ENCODE measurements at places on chromosomes 16 and 17.

DNA sequence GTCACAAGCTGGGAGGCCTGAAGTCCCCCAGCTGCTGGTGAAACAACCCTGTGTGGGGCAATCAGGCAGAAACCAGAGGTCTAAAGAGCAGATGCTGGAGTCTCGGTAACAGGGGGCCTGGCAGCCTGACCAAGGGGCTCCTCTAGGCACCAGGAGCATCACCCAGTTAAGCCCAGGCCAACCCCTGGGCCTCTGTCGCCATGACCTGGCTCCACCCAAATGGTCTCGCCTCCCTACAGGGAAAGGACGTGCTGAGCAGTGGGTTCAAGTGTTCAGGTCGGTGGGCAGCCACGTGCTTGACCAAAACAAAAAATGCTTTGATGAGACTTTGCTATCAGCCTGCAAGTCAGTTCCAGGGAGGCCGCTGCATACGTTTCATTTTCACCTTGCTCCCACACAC, 240.3 kb downstream of the ZNF423 start:
- no peak for DNase-seq

- no peak for DNase-seq
These were observed 128.6 kb downstream of the IRF8 start for GRCh38 chr16:86027373-86028126.

DNA sequence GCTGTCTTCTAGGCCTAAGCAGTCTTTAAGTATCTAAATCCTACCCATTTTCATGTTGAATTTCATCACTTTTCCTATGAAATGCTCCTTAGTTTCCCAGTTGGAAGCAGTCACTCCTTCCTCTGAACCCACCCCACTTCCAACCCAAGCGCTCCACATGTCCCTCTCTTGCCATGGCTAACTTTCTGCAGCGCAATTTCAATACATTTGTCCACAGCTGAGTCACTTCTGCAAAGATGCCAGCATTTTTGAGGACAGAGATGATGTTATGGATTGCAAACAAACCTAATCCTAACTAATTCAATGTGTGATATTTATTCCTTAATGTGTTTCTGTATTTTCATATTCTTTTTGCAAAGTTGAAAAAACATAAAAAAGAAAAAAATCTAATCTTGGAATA, 71.7 kb downstream of the HLF start:
- no peak for DNase-seq

GRCh38 chr16:22297871-22298733, 893 bp downstream of the POLR3E start:
- peak; percentile 77 for DNase-seq

DNA sequence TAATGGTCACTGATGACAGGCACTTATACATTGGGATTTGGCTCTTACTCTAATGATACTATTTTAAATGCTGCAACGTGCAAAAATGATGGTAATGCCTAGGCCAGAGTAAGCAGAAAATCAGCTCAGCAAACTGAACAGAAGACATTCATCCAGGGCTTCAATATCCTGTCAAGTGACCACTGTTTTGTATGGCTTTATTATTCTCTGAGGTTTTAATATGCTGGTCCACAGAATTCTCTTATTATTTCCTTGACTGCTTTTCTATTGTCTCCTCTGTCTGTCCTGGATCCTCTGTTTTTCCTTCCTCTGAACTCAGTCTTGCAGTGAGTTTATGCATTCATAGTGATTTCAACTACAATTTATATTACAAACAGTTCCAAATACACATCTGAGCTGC, 90.8 kb upstream of the PMFBP1 start:
- DNase-seq: no peak

DNA sequence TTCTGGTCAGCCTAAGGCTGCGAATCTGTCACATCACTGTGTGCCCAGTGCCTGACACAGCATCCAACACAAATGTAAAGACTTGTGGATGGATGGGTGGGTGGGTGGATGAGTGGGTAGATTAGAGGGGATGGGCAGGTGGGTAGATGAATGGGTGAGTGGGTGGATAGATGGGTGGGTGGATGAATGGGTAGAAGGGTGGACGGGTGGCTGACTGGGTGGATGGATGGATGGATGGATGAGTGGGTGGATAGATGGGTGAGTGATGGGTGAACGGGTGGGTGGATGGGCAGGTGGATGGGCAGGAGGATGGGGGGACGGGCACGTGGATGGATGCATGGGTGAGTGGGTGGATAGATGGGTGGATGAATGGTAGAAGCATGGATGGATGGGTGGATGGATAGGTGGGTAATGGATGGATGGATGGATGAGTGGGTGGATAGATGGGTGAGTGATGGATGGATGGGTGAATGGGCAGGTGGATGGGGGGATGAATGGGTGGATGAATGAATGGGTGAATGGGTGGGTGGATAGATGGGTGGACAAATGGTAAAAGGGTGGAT, 31.1 kb upstream of the ZFPM1 start:
- no peak for DNase-seq

- DNase-seq: no peak
These were observed 13.5 kb upstream of the ADAM11 start for GRCh38 chr17:44745301-44745700.

- DNase-seq: no peak
These were observed 11.7 kb downstream of the C17orf67 start for GRCh38 chr17:56821847-56822534.

Data from epithelial cell of proximal tubule (primary cell).